Anterior cingulate cortex (tissue), 58 donors: ENCODE measurements at places on chromosomes 2 and 18.

DNA sequence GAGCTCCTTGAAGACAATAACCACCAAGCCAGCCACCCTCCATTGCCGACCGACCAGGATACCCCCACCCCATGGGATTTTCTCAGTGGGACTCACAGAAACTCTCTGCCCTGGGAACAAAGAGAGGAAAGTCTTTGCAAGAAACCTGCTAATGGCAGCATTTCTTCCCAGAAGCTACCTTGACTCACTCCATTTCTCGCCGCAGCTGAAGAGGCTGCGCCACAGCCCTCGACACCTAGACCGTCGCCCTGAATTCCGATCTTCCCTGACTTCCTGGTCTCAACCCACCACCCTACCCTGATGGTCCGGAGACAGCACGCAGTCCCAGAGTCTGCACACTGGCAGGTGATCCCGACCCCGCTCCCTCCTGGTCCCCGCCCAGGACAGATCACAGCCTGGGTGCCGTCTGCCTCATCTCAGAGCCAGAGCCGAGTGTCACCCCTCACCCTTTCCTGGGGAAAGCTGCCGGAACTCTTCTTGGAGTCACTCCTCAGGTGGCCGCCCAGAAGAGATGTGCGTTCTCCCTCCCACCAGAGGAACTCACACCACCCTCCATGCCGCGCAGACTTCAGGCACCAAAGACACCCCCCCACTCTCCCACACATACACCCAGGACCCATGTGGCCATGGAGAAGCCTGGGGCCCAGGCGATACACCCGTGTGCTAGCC, 24.6 kb downstream of the AQP12A start:
- DNase-seq: no peak

DNA sequence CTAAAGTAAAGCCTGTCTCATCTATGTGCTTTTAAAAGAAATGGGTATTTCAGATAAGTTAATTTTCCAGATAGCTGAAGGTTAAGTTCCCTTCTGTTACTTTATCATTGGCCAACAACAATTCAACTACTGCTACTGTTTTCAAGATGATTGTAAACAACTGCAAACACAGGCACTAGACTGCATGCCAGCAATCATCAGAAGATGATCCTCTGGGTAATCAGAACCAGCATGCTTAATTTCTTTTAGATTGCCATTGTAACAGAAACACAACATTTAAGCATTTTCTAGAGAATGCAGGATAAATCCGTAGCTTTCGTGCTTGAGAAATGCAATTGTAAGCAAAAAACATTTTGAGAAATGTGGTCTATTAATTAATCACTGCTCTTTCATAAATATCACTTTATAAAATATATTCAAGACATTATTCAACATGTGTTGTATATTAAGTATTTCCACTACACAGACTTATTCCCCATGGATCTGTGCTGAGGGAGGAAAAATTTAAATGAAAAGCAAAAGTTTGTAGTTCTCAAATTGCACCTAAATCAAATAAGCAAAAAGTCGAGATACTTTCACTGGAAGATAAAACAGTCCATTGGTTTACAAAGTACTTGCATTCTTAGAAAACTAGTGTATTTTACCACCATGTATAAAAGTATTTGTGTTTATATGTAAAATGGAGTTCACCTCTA, 133.7 kb downstream of the ATL2 start:
- no peak for DNase-seq

DNA sequence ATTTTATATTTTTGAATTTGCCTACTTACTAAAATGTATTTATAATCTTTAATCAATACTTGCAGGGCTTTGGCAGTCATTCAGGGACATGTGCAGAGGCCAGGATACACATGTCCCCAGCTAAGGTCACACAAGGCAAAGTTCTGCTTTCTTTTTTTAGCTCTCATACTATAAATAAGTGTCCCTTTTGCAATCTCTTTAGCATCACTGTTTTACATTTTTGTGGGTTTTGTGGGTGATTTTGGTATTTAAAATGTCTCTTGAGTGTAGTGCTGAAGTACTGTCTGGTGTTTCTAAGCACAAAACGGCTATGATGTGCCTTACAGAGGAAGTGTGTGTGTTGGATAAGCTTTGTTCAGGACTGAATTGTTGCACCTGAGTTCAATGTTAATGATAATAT, 309.0 kb upstream of the GULP1 start:
- DNase-seq: no peak

DNA sequence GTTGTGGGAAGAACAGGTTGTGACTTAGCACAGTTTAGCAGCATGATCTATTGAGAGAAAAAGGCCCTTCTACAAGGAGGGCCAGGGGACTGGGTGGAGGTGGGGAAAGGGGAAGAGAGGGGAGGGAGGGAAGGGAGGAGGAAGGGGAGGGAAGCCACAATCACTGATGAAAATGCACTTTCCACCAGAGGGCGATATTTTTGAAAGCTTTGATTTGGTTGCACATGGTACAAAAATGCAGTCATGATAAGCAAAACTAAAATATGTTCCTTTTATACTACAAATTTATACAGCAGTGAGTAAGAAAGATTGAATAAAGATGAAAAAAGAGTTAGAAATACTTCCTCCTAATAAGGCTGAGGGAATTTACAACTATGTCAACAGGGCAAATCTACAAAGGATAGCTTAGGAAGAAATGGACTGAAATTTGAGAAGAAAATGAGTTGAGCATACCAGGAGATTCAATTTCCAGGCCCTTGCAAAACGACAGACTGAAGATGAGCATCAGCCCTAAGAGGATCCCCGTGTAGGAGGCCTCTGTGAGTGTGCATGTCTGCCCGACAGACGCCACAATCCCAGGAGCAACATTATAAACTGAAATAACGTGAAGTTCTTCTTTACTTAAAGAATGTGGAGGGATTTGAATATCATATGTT, 17.2 kb downstream of the SH3YL1 start:
- DNase-seq: no peak

DNA sequence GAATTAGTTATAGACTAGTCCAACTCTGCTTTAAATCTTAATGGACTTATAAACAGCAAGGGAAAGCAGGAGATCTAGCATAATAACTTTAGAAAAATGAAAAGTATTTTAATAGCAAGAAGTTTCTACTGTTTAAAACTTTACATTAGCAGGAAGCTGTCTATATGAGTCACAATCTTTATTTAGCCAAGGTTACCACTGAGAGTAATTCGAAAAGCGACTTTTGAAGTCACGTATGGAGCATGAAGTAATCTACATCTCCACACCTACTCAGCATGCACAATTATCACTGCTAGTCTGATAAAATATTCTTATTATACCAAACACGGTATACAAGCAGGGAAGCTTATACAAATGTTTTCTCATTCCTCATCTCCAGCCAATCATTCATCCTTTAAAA, 515.4 kb upstream of the SOX11 start:
- DNase-seq: no peak

GRCh38 chr2:147884830-147885229, 40.0 kb downstream of the ACVR2A start:
- no peak for DNase-seq

DNA sequence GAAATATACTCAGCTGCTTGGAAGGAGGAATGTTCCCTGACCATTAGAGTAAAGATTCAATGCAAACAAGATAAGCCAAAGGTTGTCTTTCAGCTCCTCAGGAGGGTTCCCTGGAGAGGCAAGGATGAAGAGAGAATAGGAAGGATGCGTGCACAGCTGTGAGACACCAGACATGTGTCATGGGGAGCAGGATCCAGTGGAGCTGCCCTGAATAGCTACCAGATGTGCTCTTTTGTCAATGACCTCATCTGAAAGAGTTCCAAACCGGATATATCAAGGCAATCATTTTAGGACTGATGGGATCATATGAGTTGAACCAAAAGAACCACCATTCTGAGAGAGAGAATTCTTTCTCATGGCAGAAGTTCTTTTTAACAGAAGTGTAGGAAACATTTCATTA, 490.6 kb downstream of the IRS1 start:
- DNase-seq: no peak

GRCh38 chr18:77234504-77235365, 14.9 kb upstream of the GALR1 start:
- no peak for DNase-seq

DNA sequence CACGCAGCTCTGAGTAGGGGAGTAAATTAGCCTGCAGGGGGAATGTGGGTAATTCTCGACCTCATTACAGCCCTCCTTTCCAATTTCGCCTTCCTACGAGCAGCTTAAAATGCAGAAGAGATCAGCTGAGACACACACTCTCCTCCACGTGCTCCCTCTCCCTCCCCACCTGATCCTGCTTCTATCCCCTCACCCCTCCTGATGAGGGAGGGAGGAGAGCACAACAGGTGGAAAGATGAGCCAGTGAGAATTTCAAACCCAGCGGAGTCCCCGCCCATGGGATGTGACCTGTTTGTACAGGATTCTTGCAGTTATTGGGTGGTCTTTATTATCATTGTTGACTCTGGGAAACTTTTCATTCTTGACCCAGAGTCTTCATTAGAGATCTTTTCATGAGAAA, 35.5 kb downstream of the DDX18 start:
- DNase-seq: no peak

GRCh38 chr2:162591403-162592083, 247.0 kb downstream of the KCNH7 start:
- no peak for DNase-seq

- DNase-seq: no peak
These were observed 45.8 kb downstream of the PTPN2 start for GRCh38 chr18:12838178-12838634.

DNA sequence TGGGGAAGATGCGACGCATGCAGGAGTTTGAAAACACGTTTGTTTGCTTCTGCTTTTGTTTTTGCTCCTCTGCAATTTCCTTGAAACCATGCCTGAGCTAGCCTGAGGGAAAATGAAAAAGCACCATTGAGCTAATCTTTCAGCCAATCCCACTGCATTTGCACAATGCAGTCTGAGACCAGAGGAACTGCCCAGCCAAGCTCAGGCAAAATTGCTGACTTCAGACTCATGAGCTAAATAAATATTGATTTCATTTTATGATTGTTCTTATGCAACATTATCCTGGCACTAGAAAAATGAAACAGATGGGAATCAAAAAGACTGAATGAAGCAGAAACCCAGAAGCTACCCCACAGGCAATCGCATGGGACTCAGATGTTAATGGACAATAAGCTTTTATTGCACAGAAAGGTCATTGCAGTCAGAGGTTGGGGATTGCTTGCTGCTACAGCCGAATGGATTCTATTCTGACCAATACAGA, 37.0 kb downstream of the TPRKB start:
- DNase-seq: no peak

GRCh38 chr2:96580771-96581170, 44.2 kb downstream of the ARID5A start:
- no peak for DNase-seq

DNA sequence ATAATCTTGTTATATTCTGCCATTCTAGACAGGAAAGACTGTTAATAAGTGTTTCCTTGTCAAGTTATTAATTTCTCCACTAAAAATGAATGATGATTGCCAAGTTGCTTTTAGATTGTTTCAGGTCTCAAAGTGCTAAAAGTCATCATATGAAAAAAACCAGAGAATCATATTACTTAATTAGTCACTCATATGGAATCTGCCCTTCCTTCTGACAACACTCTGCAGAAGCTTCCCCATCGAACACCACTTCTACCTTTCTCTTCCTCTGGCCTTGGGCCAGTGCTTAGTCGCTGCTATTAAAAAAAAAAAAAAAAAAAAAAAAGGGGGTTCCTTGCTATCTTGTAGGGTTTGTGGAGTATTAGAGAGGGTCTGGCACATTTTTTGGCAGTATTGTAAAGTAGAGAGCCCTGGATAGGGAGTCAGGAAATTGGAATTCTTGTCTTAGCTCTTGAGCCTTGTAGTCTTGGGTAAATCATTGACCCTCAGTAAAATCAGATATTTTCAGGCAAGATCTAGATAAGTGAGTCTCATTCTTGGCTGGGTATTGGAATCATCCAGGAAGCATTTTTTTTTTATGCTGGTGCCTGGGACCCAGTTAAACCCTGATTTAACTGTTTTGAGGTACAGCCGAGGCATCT, 141.7 kb upstream of the CCDC68 start:
- no peak for DNase-seq

GRCh38 chr2:162521871-162522650, 178.1 kb downstream of the GCA start:
- no peak for DNase-seq

DNA sequence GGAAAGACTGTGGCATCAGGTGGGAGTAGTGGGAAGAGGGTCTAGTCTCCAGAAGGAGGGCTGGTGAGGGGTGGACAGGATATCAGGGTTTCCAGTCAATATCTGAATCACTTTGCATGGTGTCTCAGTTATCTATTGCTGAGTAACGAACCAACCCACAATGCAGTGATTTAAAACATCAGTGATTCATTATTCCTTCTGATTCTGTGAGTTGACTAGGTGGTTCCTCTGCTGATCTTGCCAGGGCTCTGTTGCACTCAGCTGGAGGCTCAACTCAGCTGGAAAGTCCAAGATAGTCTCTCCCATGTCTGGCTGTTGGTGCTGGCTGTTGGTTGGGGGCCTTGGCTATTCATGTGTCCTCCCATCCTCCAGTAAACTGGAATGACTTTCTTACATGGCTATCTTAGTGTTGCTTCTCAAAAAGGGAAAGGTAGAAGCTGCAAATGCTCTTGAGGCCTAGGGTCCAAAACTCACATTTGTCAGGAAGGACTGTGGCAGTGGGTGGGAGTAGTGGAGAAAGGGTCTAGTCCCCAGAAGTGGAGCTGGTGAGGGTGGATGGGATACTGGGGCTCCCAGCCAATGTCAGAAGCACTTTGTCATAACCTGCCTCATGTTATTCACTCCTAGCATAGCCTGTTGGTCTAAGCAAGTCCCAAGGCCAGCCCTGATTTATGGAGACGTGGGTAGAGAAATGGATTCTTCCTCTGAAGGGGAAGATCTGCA, 13.9 kb downstream of the IL1F10 start:
- no peak for DNase-seq

- no peak for DNase-seq
These were observed 476.4 kb upstream of the ZEB2 start for GRCh38 chr2:144996225-144996795.

DNA sequence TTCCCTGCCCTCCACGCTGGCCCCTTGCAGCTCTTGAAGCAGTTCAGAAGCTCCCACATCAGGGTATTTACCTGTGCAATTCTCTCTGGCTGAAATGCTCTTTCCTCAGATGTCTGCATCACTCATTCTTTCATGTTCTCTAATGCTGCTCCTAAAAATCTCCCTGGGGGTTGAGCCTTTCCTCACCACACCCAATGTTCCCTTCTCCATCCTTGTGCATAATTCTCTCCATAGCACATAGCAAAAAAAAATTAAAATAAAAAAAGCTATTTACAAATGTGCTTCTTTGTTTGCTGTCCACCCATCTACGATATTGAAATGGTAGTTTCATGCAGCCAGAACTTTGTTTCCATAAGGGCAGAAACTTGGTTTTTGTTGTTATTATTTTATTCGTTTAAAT, 155.5 kb downstream of the DOK6 start:
- DNase-seq: no peak

DNA sequence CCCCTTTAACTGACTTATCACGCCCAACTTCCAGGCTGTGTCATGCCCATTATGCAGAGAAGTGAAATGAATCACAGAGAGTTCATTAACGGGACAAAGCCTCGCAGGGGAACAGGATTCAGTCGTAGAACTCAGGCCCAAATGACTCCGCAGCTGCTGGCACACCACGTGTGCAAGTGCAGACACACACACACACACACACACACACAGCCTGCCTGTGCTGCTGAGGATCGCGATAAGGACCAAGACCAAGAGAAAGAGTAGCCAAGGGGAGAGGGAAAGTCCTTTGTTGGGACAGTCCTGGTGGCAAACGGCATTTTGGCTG, 90.0 kb upstream of the TAF1B start:
- DNase-seq: no peak

GRCh38 chr2:29874745-29875144, 46.6 kb downstream of the ALK start:
- DNase-seq: no peak
